ENCODE measurements at places on chromosomes 2 and 18. TPM values are rescaled to one million over a fixed set of nuclear protein-coding genes. Genes with fewer than 3 reads are reported as not detected.
A peak's percentile ranks its signal among the peaks of the same experiment; 100 is the strongest.

The GAL3ST2 gene
- not detected for total RNA-seq

The UBXN2A gene
- total RNA-seq = 24.7 TPM

The RTP5 gene
- not detected for total RNA-seq

The CDKL4 gene
- total RNA-seq = 1.9 TPM

- no peak for ATAC-seq
Measured at GRCh38 chr2:128525653-128526052, 207.0 kb upstream of the HS6ST1 start.

The IL1F10 gene
- total RNA-seq = not detected

The SCYGR4 gene
- not detected for total RNA-seq

GRCh38 chr18:50675043-50675442 is 115.2 kb downstream of the MAPK4 start:
- ATAC-seq = no peak

The AGXT gene
- total RNA-seq = not detected

The PRKAG3 gene
- total RNA-seq = not detected

DNA sequence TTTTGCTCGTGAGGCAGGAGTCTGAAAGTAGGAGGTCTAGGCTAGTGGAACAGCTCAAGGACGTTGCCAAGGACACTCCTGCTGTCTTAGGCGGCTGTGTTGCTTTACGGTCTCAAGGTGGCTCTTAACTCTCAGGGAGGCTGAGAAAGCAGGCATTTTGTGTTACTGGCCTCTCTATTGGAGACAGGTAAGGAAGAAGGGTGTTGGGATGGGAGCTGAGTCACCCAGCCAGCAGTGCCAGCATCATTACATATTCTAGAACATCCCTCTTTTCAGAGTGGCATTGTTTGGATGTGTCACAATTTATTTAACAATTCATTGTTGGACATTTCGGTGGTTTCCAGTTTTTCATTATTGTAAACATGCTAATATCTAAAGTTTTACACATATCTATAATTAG is 30.8 kb upstream of the TMEM214 start:
- ATAC-seq = no peak

GRCh38 chr2:222854773-222855700 is 5.8 kb upstream of the ACSL3 start:
- no peak for ATAC-seq

DNA sequence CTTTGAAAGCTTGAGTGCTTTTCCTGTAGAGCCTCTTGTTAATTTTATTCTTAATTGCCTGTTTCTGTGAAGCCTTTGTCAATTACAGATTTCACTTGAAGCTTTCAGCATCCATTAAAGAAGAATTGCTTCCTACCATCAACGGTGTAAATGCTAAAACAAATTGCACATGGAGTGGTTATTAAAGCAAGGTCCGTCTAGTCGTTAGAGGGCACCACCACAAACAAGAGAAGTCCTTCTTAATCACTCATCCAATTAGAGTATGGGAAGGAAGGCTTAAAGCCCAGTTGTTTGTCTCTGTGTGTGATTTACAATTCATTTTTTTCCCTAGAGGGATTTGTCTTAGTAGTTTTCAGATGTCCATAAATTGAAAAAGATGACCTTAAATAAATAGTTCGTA is 1.6 kb downstream of the KCNJ3 start:
- ATAC-seq = no peak

The MREG gene
- 0.46 TPM for total RNA-seq

GRCh38 chr2:9648821-9649220 is 18.0 kb upstream of the YWHAQ start:
- ATAC-seq = no peak

DNA sequence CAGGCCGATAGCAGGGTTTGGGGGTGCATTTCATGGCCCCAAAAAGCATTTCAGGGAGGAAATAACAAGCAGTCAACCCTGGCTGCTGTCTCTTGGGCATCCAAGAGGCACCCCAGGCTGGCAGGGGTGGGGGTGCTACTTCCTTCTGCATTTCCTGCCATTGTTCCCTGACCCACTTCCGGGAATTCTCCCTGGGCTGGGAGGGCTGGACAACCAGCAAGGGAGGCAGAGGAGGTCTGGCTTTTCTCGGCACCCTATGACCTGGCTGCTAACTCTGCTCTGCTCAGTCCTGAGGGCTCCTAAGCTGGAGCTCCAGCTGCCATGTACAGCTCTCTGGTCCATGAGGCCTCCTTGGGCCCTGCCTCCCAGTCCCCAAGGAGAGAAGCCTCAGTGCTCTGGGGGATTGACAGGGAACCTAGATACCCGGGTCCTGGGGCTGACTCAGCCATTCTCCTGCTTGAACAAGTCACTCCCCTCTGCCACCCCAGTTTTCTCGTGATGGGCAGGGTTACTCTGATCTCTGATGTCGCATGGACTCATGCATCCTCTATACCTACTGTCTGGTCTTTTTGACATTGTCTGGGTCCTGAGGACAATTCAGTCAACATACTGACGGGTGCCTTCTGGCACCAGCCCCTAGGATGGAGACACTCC is 47.2 kb downstream of the DYSF start:
- ATAC-seq = peak; percentile 35
